ENCODE measurements at places on chromosomes 1 and 21.

DNA sequence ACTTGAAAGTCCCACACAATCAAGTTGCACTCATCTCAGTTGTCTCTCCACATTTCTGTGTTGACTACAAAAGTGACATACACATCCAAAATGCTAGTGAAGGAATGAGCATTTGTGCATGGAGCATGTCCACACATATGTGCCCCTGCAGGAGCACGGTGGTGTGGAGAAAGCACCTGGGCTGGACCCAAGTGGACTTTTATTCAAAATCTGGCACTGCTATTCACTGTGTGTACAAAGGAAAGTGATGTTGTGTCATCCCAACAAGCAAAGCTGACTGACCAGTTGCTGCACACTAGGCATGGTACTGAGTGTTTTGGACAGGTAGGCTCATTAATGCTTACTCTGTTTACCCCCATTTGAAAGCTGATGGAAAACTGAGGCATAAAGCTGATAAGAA, 19.3 kb downstream of the CEP104 start:
- no peak for DNase-seq

- DNase-seq, result no peak
Measured at GRCh38 chr1:35398739-35399138, 130.2 kb downstream of the ZMYM4 start.

DNA sequence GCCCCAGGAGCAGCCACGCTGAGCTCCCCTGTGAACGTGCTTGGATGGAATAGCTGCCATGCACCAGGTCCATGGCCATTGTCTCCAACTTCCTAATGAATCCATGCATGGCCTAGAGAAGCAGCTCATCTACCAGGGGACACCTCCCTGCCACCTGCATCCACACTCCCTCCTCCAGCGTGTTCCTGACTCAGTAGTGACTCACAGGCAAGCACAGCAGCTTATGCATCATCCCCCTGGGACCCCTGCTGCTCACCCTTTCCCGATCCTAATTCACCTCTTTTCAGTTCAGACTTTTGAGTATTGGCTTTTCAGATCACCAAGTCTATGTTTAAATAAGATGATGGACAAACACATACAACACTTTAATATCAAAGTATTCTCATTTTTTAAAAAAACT, 39.9 kb upstream of the TADA1 start:
- no peak for DNase-seq

DNA sequence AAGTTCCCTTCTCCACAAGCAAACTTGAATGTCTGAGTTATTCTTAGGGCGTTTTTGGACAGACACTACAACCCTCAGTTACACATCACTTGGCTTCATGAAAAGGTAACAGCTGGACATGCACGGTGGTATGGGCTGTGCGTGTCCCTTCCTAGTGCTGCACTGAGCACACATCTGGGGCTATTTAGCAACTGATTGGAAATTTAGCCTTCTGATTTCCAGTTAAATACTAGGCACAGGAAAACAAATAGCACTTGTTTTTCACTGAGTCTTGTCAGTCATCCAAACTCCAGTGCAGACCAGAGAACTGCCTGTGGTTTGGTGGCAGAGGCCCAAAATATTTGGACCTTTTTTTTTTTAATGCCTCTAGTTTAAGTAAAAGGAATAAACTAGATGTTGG, 134.7 kb downstream of the TGFBR3 start:
- no peak for DNase-seq

GRCh38 chr1:34518146-34518699, 236.6 kb upstream of the GJB5 start:
- no peak for DNase-seq

DNA sequence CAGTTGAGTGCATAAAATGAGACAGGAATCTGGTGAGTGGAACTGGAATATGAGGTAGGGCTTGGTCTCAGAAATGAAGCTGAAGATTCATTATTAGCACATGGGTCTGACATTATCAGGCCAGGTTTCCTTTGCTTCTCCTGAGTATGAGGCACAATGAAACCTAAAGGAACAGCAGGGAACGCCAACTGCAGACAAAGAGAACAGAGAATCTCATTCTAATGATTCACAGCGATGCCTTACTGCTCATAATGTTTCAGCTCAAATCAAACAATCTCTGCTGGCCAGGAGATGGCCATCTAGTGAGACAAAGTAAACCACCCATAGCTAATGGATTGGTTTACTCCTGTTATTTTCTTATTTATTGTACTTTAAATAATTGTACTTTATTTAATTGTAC, 133.5 kb downstream of the C1orf21 start:
- DNase-seq, result no peak

DNA sequence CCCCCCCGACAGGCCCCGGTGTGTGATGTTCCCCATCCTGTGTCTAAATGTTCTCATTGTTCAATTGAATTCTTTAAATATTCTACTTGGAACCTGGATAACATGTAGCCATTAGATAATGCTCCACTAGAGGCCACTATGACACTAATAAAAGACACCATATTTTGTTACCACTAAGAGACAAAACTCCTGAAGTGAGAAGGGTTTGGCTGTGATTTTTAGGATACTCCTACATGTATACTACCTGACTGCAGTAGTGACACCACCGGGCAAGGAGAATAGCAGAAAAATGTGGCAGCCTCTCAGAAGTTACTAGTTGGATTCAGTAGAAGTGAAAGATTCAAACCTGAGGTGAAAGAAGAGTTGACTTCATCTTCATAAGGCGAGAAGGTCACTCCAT, 36.0 kb downstream of the F5 start:
- DNase-seq, result peak; percentile 60

- peak; percentile 9 for DNase-seq
Measured at GRCh38 chr21:38609580-38609979, 111.3 kb upstream of the ERG start.

GRCh38 chr21:21046063-21046462, 47.9 kb downstream of the NCAM2 start:
- DNase-seq, result no peak

DNA sequence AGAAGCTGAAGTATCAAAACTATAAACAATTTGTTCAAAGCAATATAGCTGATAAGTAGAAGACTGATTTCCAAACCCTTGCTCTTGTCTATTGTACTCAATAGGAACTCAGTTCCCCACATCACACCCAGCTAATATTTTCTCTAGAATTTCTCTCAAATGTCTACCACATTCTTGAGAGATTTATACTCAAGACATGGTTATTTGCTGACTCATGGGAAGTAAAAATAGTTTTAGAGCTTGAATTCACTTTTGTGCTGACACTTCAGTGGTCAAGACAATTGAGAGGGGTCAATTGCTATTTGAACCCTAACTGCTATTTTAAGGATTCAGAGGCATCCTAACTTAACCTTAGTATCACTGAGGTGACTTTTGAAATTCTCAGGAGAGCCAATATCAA, 99.0 kb downstream of the TNNI3K start:
- no peak for DNase-seq

GRCh38 chr1:95021805-95022643, 50.7 kb downstream of the ALG14 start:
- no peak for DNase-seq

DNA sequence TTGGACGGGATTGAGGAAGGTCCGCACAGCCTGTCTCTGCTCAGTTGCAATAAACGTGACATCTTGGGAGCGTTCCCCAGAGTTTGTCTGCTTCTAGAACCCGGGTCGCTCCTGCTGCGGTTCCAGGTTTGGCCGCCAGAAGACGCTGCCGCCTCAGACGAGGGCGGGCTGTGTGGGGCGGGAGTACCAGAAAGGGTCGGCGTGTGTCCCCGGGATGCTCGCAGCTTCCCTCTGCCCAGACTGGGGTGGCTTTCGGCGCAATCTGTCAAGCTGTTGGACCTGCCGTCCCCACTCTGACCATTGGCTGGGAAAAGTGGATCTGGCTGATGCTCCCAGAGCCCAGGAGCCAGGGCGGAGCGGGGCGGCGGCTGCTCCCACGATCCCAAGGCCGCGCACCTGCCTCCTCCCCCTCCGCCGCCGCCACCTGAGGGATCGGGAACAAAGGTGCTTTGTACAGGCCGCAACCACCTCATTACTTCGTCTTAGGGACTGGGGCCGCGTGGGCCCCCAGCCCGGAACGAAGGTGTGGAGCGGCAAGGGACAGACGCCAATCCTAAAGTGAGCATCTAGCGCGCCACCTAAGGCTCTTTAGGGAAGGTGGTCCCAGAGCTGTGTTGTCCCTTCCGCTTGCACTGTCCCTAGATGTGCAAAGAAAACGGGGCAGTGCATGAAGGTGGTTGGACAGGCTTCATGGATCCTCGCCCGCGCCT, 683 bp upstream of the EFNA4 start:
- DNase-seq, result peak; percentile 53

DNA sequence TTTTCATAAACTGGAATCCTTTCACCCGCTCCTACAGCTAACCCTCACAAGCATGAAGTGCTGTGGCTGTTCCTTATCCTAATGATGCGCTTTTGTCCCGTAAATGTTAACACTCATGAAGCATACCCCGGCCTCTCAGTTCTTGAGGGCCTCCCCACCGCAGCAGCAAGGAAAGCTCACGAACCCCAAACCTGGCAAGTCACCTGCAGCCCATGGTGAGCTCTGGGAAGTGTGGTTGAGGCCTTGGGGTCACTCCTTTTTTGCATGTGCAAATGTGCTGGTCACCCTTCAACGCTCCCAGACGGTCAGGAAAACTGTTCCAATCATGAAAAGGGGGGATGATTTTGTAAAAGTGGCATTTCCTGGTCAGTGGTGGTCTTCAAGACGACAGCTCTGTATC, 124.6 kb downstream of the PRDM2 start:
- no peak for DNase-seq

DNA sequence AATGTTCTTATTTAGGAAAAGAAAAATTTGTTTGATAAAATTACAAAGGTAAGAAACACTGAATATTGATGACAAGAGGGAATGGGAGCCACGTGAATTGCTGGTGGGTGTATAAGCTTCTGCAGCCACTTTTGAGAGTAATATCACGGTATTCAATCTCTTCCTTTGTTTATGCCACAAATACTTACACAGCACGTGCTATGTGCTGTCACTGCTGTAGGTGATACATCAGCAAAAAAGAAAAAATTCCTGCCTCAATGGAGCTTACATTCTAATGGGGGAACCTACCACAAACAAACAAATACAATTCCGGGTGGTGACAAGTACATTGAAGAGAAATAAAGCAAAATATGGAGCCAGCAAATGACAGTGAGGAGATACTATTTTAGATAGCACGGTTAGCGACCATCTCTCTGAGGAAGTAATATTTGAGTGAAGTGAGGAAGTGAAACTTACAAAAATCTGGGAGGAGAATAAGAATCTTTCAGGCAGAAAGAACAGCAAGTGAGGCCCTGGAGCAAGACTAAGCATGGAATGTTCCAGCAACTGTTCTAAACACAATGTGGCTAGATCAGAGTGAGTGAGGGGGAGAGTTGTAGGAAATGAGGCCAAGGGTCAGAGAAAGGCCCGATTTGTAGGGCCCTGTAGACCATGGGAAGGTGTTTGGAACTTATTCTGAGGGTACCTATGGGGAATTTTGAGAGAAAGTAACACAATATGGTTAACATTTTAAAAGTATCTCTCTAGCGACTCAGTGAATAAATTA, 2.6 kb upstream of the FCRLB start:
- DNase-seq, result peak; percentile 46

DNA sequence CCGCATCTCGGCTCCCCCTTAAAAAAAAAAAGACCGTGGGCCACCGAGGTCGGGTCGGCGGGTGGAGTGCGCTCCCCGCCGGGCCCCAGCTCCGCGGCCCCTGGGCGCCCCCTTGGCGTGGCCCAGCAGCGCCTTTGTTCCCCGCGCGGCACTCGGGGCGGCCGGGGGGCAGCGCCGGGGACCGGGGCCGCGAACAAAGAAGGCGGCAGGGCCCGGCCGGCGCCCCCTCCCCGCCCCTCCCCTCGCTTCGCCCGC, 571 bp downstream of the MARCKSL1 start:
- no peak for DNase-seq

DNA sequence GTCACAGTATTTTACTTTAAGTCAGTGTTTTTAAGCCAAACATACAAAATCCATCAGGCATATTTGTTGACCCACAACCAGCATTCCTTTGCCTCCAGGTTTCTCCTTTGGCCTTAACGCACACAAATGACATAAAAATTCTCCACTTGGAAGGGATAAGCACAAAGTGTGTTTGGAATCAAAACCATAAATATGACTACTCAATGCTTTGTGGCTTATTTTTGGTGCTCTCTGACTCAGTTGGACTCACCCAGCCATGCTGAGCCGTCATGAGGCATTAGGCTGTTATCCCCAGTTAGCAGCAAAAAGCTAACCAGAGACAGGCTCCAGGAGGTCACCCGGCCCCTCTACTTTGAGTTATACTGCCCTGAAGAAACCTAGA, 948 bp downstream of the PRUNE1 start:
- no peak for DNase-seq

GRCh38 chr1:237760951-237761350, 129.8 kb downstream of the ZP4 start:
- DNase-seq, result no peak

GRCh38 chr1:69246710-69247109, 321.0 kb upstream of the LRRC7 start:
- no peak for DNase-seq

DNA sequence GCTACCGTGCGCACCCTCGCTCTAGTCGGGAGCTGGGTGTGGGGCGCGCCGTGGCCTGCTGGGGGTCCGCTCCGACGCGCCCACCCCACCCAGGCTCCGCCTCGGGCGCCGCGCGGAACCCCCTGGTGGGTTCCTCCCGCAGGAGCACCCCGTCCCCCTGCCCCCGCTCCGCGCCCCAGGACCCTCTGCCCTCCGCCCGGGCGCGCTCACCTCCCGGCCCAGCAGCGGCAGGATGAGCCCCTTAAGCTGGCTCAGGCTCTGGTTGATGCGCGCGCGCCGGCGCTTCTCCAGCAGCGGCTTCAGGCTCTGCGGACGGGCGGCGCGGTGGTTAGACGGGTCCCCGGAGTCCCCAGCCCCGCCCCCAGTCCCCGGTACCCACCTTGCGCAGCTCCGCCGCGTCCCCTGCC, 319 bp downstream of the HES2 start:
- DNase-seq, result no peak

DNA sequence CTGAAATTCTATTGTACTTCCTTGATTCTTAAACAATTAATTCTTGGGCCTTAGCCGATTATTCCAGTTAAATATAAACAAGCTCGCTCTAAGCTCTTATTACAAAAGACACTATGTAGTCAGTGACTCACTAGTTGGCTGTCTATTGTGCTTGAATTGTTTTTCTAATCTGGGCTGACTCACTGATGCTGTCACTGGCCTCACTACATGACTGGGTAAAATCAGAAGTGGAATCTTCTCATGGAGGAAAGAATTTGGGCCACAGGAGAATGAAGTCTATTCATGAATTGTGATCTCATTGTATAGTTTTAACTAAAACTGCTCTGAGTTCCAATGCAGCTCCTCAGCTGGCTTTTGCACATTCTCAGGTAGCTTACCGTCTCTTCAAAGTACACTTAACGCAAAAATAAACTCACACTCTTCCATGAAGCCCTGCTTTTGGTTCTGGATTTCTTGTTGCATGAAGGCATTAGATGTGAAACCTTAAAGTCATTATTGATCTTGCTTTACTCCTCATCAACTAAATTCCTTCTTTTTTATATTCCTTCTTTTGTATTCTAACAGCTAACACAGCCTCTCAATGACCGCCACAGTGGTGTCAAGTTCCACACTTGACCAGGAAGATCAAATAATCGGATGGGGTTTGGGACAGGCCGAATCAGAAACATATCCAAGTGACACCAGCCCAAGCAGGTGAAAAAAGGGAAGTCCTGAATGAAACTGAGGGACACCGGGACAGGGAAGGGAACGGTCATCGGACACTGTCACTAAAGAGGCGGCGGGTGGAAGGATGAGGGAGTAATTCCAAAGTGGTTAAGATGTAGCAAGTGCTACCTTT, 80.9 kb upstream of the LBR start:
- DNase-seq, result peak; percentile 33
